ENCODE measurements at places on chromosomes 2 and 18. TPM values are rescaled to one million over a fixed set of nuclear protein-coding genes. Genes with fewer than 3 reads are reported as not detected.
A peak's percentile ranks its signal among the peaks of the same experiment; 100 is the strongest.

MOB4 gene
- 21.8 TPM for total RNA-seq

MC4R gene
- not detected for total RNA-seq

- H3K4me3 ChIP-seq = no peak overlapping the region
- H3K27me3 ChIP-seq = no peaks in the 10 kb centered on the region
- H3K4me1 ChIP-seq = peaks cover 9% of the 10 kb centered on the region
- H3K36me3 ChIP-seq = no peaks in the 10 kb centered on the region
- DNase-seq = peak; percentile 39
Measured at GRCh38 chr2:160920791-160921303, 239.4 kb upstream of the TANK start.

DNA sequence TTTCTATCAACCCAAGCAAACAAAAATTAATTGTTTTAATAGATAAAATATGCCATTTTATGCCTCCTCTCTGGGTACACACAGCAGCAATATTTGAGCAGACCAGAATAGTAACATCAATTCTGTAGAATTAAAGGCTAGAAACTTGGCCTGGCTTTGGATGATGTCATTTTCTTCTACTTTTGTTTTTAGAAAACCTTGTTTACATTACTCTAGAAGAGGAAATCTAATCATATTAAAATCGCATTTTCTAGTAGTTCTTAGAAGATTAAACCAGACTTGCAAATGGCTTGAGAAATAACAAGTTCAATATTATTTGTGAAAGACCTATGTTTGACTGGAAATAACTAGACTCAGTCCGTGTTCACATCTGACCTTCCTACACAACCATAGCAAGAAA, 102.3 kb upstream of the RFX8 start:
- H3K4me1 ChIP-seq = no peaks in the 10 kb centered on the region
- no peak overlapping the region for H3K27ac ChIP-seq
- no peaks in the 10 kb centered on the region for H3K36me3 ChIP-seq
- no peak overlapping the region for H3K4me3 ChIP-seq

- H3K27ac ChIP-seq = no peak overlapping the region
- no peaks in the 10 kb centered on the region for H3K36me3 ChIP-seq
- no peaks in the 10 kb centered on the region for H3K4me1 ChIP-seq
Measured at GRCh38 chr2:203740871-203741281, 34.4 kb downstream of the CD28 start.

- no peak for DNase-seq
- no peaks in the 10 kb centered on the region for H3K36me3 ChIP-seq
- H3K4me3 ChIP-seq = no peak overlapping the region
- no peaks in the 10 kb centered on the region for H3K4me1 ChIP-seq
- no peaks in the 10 kb centered on the region for H3K27me3 ChIP-seq
- H3K27ac ChIP-seq = no peak overlapping the region
Measured at GRCh38 chr2:65367524-65367923, 64.9 kb downstream of the SPRED2 start.

DNA sequence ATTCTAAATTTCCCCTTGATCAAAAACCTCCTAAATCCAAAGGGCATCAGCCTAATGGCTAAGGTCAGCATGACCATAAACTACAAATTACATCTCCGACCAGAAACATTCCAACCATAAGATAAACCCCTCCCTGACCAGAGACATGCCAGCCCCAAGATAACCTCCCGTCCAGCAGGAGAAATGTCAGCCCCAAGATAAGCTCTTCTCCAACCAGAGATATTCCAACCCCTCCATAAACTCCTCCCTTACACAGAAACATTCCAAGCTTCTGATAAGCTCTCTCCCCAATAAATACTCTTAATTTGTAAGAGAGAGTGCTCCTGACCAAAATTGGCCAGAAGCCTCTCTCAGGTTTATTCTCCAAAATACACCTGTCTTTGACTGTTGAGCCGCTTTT, 274.0 kb downstream of the RNF152 start:
- H3K36me3 ChIP-seq = no peaks in the 10 kb centered on the region
- no peaks in the 10 kb centered on the region for H3K27me3 ChIP-seq
- no peaks in the 10 kb centered on the region for H3K4me1 ChIP-seq

Data from ovary (tissue), 10 donors.